ENCODE measurements at places on chromosomes 6 and 20. TPM values are rescaled to one million over a fixed set of nuclear protein-coding genes. Genes with fewer than 3 reads are reported as not detected.

DNA sequence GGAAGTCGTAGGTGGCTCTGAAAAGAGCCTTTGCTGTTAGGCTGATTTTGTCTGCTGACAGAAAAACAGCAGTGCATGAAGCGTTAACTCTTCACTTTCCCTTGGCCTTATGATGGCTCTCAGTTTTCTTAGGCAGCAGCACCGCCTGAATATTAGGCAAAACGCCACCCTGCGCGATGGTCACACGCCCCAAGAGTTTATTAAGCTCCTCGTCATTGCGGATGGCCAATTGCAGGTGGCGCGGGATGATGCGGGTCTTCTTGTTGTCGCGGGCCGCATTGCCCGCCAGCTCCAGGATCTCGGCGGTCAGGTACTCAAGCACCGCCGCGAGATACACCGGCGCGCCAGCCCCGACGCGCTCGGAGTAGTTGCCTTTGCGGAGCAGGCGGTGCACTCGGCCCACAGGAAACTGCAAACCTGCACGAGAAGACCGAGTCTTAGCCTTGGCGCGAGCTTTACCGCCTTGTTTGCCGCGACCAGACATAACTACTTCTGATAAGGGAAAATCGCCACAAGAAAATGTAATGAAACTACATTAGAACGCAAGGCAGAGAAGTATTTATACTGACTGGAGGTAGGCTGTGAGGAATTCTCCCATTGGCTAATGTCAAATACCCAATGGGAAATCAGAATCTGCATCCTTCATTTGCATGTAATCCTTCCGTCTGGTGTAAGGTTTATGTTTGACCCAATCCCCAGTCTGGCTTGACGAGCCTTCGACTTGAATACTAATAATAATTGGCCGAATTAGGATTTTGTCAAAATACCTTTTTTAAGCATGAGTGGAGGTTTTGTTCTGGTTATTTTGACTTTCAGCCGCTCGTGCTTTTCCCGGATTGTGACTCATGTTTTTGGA lies 53.9 kb upstream of the HFE start:
- peak; percentile 29 for DNase-seq
- no peaks in the 10 kb centered on the region for H3K27me3 ChIP-seq
- H3K36me3 ChIP-seq: no peaks in the 10 kb centered on the region
- H3K4me3 ChIP-seq: peak overlapping the region; percentile 90

- H3K4me3 ChIP-seq: no peak overlapping the region
- peaks cover 3% of the 10 kb centered on the region for H3K4me1 ChIP-seq
- DNase-seq: no peak
- no peak overlapping the region for H3K27ac ChIP-seq
- peaks cover 21% of the 10 kb centered on the region for H3K27me3 ChIP-seq
- H3K36me3 ChIP-seq: no peaks in the 10 kb centered on the region
These were observed 68.7 kb upstream of the SNX9 start for GRCh38 chr6:157754351-157754750.

The EYA2 gene
- 0.73 TPM for total RNA-seq

The FAXC gene
- 23.9 TPM for total RNA-seq

The MYLK2 gene
- 0.42 TPM for total RNA-seq

The PI3 gene
- not detected for total RNA-seq

The NRSN1 gene
- total RNA-seq: not detected

Measured in progenitor cell of endocrine pancreas (in vitro differentiated cells).